ENCODE measurements at places on chromosomes 5 and 9.

GRCh38 chr9:113914517-113914916, 38.4 kb downstream of the ZNF618 start:
- no peak for DNase-seq

- DNase-seq: no peak
These were observed 549.1 kb downstream of the MTRR start for GRCh38 chr5:8418049-8418426.

- peak; percentile 67 for DNase-seq
These were observed 393 bp downstream of the SH3GLB2 start for GRCh38 chr9:129027685-129028191.

DNA sequence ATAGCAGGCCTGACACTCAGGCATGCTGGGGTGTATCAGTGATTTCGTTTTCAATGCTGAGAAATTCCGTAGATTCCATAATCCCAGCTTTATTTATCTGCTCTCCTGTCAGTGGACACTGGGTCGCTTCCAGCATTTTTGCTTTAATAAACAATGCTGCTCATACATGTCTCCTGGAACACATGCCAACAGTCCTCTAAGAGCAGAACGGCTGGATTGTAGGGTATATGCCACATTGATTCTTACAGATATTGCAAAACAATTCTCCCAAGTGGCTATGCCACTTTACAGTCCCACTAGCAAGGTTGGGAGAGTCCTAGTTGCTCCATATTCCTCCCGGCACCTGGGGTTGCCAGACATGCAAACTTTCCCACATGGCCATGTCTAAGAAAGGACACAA, 81.9 kb downstream of the RAPGEF1 start:
- no peak for DNase-seq

- DNase-seq: no peak
These were observed 73.7 kb downstream of the SHB start for GRCh38 chr9:37995348-37995737.

GRCh38 chr9:116692616-116693015, 5.5 kb downstream of the TRIM32 start:
- no peak for DNase-seq

GRCh38 chr9:129336601-129337331, 158.7 kb upstream of the IER5L start:
- no peak for DNase-seq

DNA sequence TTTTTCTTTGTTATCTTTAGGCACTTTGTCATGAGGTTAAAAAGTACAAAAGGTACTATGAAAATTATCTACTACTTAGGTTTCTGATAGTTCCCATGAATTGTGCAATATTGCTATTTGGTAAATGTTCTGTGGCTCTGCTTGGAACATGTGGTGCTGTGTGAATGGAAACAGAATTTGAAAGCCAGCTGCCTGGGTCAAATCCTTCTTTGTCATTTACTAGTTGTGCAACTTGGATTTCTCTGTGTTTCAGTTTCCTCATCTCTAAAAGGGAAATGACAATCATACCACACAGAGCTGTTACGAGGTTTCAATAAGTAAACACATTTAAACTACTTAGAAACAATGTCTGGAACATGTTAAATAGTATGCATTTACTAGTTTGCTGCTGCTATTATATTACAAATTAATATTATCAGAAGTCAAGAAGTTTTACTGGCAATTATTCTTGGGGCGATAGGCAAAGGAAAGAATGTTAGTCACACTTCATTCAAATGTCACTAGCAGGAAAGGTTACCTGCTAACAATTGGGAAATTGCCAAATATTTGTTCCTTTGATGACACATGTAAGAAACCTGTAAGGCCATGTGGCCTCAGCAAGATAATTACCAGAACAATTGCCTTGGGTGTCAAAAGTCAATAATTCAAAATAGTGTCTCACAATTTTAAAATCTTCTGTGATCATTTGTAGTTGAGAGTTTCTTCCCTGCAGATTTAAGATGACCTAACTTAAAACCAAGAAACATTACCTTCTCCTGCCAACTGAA, 184.8 kb downstream of the KIAA0825 start:
- no peak for DNase-seq

GRCh38 chr5:79850316-79850822, 140.7 kb downstream of the MTX3 start:
- no peak for DNase-seq

DNA sequence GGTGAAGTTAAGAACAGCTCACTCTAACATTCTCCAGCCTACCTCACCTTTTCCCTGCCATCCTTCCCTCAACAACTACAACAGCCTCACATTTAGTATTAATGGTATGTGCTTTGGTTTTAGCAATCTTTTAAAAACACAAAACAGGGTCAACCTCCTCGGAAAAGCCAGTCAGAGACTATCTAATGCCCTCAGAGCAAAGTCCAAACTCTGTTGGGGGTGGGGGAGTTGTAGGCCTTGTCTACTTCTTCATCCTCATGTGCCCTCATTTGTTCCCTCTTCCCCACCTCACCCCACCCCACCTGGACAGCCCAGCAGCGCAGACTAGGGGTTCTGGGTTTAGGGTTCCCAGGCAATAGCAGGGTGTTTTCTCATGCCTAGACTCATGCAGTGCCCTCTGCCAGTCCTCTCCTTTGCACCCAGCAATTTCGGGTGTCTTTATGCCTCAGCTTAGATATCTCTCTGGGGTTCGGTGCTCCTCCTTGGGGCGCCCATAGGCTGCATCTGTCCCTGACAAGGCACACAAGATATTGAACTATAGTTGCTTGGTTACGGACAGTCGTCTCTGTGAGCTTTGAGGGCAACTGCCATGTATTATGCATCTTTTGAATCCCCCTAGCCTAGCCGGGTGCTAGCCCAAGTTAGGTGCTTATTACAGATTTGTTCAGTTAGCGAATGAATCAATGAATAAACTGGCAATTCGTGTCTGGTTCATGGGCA, 762 bp upstream of the TCOF1 start:
- DNase-seq: no peak

- DNase-seq: no peak
These were observed 594.7 kb upstream of the CCNG1 start for GRCh38 chr5:162842727-162843126.

- DNase-seq: no peak
These were observed 3.9 kb downstream of the AMACR start for GRCh38 chr5:34003941-34004340.

GRCh38 chr5:95823738-95824609, 1.4 kb upstream of the GLRX start:
- DNase-seq: no peak

DNA sequence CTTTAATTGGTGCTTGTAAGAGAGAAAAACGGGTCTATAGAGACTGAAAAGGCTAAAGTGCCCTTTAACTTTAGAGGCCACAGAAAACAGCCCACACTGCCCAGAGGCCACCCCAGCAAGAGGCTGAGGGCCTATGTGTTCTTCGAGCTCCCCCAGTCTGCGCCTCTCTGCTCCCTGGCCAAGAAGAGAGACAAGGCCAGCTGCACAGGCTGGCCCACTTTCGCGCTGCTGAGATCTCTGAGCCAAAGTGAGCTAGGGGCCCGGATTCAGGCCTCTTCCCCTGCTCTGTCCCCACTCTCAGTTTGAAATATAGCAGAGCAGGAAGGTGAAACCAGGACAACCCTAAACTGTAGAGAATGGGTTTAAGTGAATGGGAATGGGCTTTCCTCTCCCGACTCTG, 132.0 kb upstream of the TRIM32 start:
- DNase-seq: no peak

DNA sequence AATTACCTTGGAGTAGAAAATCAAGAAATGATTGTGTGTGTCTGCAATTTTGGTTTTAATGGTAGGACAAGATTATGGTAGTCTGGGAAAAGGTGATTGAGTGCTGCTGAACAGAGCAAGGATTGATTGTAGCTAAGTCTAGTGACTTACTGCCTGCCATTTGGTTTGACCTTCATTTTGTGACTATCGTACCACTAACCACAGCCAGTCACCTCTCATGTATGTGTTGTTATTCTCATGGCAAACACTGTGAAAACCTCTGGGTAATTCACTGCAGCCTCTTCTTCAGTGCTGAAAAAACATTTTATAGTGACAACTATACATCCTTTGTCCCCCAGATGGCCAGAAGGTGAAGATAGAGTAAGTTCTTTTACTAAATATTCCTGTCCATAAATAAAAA, 37.5 kb downstream of the CTNNA1 start:
- DNase-seq: no peak
